Esophagus squamous epithelium (tissue), 5 donors: ENCODE measurements at places on chromosomes 12 and 14. TPM values are rescaled to one million over a fixed set of nuclear protein-coding genes. Genes with fewer than 3 reads are reported as not detected.

DNA sequence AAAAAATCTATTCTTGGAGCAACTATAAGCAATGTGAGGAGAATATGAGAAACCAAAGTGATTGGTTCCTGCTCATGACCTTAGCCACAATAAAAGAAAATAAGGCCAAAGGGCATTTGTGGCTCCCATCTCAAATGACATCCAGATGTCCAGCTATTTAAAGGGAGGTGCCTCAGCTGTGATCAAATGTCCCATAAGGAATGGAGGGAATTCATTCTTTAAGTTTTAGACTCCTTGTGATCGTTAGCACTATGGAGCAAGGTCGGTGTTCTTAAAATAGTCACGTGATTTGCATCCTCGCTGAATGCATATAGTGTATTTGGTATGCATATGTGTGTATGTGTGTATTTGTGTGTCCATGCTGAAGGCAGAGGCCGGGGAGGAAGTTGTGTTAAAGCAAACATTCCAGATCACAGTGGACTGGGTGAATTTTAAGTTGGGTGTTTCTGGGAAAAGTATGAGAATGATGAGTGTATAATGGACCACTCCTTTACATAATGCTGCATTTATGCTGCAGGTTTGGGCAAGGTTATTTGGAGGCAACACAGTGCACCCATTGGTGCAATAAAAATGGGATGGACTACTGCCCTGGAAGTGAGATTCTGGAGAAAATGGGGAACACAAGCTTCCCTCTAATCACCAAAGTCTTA, 5.6 kb upstream of the E2F7 start:
- H3K27me3 ChIP-seq, result no peaks in the 10 kb centered on the region
- no peaks in the 10 kb centered on the region for H3K36me3 ChIP-seq
- H3K4me3 ChIP-seq, result no peak overlapping the region
- H3K4me1 ChIP-seq, result peaks cover 5% of the 10 kb centered on the region

- H3K4me3 ChIP-seq, result no peak overlapping the region
- no peak overlapping the region for H3K27ac ChIP-seq
- H3K27me3 ChIP-seq, result no peaks in the 10 kb centered on the region
Observed at GRCh38 chr14:78202976-78203375, 32.8 kb downstream of the NRXN3 start.

DNA sequence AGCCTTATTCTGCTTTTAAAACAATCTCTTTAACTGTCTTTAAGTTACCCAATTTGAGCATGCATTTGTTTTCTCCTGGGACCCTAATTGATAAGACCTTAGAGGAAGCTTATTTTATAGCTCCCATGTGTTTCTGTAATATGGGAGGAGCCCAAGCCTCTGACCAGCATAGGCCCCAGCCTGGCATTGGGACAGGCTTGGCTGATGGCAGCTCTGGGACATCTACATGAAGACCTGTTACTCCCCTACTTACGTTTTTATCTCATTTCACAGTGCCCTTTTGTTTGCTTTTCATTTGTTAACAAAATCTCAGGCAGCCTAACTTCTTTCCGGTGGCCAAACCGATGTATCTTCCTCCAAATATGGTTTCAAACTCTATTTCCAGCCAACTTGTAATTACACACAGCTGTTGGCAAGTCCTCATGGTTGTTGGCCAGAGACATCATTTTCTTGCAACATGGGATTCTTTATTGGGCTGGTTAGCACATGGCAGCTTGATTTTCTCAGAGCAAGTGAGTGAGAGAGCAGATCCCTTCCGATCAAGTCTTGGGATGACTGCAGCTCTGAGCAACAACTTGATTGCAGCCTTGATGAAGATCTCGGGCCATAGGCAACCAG, 1117.5 kb downstream of the AACS start:
- H3K36me3 ChIP-seq, result no peaks in the 10 kb centered on the region
- no peaks in the 10 kb centered on the region for H3K27me3 ChIP-seq
- H3K4me1 ChIP-seq, result no peaks in the 10 kb centered on the region
- H3K27ac ChIP-seq, result no peak overlapping the region
- no peak overlapping the region for H3K4me3 ChIP-seq

DNA sequence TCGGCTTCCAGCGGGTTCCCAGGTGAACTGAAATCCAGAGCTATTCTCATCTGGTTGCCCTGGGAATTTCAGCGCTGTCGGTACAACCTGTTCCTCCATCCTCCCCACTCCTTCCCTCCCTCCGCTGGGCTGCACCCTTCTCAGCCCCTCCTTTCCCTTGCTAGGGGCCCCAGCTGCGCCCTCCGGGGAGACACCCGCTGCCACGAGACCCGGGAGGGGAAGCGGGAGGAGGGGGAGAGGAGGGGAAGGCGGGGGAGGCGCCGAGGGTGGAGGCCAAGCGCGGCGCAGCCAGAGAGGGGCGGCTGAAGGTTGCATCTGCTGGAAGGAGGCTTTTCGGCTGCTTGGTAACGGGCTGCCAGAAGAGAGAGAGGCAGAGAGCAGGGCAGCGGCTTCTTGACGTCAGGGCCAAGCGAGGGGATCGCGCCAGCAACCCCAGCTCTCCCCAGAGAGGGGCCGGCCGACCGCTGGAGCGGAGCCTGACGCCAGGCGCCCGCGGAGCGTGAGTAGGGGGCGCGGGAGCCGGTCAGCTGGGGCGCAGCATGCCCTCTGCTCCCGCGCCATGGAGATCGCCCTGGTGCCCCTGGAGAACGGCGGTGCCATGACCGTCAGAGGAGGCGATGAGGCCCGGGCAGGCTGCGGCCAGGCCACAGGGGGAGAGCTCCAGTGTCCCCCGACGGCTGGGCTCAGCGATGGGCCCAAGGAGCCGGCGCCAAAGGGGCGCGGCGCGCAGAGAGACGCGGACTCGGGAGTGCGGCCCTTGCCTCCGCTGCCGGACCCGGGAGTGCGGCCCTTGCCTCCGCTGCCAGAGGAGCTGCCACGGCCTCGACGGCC, at the start of gene KCNA5:
KCNA5 (plus strand) TSS at position 291 of the 831 bp plus-strand sequence; CDS start at position 560, 269 bp downstream.
- peak within 1 kb of the TSS; percentile 55 for H3K27ac ChIP-seq
- peaks cover 9% of the 10 kb centered on the region for H3K4me1 ChIP-seq
- H3K36me3 ChIP-seq, result no peaks in the 10 kb centered on the region

DNA sequence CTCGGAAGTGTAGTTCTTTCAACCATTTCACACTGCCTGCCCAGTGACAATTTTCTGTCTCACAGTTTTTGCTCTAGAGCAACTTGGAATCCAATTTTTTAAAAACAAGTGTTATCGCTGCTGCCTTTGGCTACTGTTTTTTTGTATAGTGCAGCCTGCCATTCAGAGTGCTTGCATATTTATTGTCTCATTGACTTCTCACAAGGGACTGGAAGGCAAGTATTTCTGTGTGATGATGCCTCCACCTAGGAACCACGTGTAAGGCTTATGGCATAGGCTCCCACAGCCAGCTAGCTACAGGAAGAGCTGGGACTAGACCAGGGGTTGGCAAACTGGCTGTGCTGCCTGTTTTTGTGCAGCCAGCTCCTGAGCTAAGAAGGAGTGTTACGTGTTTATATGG, 903 bp downstream of the PARPBP start:
- H3K4me3 ChIP-seq, result peak overlapping the region; percentile 66
- peak overlapping the region; percentile 89 for H3K27ac ChIP-seq
- peaks cover 28% of the 10 kb centered on the region for H3K4me1 ChIP-seq
- no peak for DNase-seq
- H3K36me3 ChIP-seq, result no peaks in the 10 kb centered on the region

GRCh38 chr12:65495233-65495632, 216.8 kb downstream of the MSRB3 start:
- no peaks in the 10 kb centered on the region for H3K4me1 ChIP-seq
- H3K27ac ChIP-seq, result no peak overlapping the region
- H3K36me3 ChIP-seq, result no peaks in the 10 kb centered on the region
- H3K4me3 ChIP-seq, result no peak overlapping the region

DNA sequence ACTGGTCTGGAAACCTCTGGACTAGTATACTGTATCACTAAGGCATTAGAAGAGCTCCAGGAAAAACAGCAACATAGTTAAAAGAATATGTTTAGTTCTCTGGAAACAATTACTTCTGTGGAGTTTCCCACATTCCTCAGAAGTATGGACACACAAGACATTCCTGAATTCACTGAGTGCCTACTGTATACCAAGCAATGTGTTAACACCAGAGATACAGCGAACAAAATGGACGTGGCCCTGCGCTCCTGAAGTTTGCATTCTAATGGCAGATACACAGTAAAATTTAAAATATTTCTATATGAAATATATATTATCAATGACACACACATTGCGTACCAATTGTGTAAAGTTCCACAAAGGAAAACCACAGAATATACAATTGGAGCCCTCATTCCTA, 1.1 kb downstream of the ANGEL1 start:
- no peak for DNase-seq
- H3K27me3 ChIP-seq, result no peaks in the 10 kb centered on the region
- peaks cover 28% of the 10 kb centered on the region for H3K36me3 ChIP-seq
- H3K27ac ChIP-seq, result peak overlapping the region; percentile 83
- peaks cover 16% of the 10 kb centered on the region for H3K4me1 ChIP-seq
- H3K4me3 ChIP-seq, result peak overlapping the region; percentile 82

GRCh38 chr12:51320695-51321320, 3.2 kb downstream of the BIN2 start:
- H3K4me3 ChIP-seq, result no peak overlapping the region
- DNase-seq, result no peak
- peak overlapping the region; percentile 73 for H3K27ac ChIP-seq
- no peaks in the 10 kb centered on the region for H3K27me3 ChIP-seq
- H3K36me3 ChIP-seq, result no peaks in the 10 kb centered on the region
- H3K4me1 ChIP-seq, result peaks cover 42% of the 10 kb centered on the region

- H3K27ac ChIP-seq, result peak overlapping the region; percentile 87
- peaks cover 13% of the 10 kb centered on the region for H3K4me1 ChIP-seq
- no peaks in the 10 kb centered on the region for H3K36me3 ChIP-seq
- H3K4me3 ChIP-seq, result no peak overlapping the region
- H3K27me3 ChIP-seq, result no peaks in the 10 kb centered on the region
Observed at GRCh38 chr12:15163030-15163976, 57.9 kb downstream of the RERG start.

Gene ADSS1
- 3.4 TPM for total RNA-seq

Gene RNU4-1
- not detected for total RNA-seq

Gene TMCC3
- total RNA-seq, result 6.8 TPM

Gene RNFT2
- total RNA-seq, result not detected

Gene MGP
- 23.1 TPM for total RNA-seq
